Eye (tissue), 1 donor: ENCODE measurements at places on chromosomes 12 and 14.
A peak's percentile ranks its signal among the peaks of the same experiment; 100 is the strongest.

DNA sequence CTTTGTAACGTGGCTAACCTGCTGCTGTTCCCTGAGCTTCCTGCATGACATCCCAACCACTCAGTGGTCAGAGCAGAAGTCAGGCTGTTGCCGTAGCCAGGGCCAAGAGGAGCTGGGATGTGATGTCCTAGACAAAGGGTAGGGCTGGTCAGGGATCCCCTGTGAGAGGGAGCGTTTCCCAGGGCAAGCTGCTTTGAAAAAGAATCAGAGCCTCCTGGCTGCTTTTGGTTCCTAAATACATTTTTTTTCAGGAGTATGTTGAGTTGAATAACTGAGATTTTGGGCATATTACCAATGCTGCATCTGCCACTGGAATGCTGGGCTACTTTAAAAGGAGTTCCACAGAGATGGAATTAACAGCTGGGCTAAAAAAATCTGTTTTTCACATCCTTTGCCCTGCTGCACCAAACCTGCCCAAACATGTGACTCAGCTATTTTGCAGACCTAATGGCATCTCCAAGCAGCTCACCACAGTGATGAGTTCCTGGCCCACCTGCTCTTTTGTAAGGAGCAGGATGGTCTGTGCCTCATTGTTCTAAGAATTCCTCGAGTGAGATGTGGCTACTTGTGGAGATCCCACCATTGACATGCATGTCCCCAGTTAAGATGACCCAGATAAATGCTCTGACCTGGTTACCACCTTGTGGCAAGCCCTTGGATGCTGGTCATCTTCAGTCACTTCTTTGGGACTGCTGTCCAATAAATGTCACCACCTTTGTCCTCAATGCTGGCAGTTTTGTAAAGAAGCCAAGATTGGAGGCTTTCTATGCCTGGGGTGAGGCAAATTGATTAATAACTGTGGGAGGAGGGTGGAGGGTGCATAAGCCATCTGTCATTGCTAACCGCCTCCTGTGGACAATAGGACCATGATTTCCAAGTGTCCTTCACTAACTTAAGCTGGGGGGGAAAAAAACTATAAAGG is 24.1 kb downstream of the ANKRD13A start:
- DNase-seq: peak; percentile 47

DNA sequence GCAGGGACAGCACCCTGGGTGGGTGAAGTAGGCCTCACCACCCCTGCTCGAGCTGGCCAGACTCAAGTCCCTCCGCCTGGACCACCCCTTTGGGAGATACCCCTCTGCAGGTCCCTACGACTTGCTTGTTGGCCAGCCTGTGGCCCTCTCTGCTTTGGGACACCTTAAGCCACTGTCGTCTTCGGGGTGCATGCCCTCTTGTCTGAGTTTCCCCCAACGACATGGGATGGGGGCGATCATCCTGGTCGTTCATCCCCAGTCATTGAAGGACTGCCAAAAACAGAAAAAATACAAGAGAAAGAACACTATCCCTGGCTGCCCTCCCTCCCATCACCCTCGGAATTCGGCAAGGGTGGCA is 151.1 kb downstream of the DPF3 start:
- DNase-seq: no peak

DNA sequence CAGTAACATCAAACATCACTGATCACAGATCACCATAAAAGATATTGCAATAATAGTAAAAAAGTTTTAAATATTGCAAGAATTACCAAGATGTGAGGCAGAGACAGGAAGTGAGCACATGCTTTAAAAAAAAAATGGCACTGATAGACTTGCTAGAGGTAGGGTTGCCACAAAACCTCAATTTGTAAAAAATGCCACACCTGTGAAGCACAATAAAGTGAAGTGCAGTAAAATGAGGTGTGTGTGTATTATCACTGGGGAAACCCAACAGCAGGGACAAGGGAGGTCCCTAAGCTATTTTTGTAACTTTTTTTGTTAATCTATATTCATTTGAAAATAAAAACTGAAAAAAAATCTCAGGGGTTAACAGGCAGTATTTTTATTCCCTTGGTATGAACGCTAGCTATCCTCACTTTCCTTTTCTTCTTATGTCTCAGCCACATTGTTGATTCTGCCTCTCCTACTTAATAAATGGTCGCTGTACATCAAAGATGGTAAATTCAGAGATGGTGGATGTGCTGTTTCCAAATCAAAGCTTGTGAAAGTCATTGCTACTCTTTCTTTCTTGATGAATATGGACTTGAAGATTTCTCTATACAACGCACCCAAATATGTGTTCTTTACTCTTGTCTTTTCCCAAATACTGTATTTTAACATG is 14.0 kb upstream of the KLRD1 start:
- no peak for DNase-seq

- DNase-seq: no peak
Measured at GRCh38 chr14:94114589-94115057, 4.1 kb downstream of the IFI27 start.

DNA sequence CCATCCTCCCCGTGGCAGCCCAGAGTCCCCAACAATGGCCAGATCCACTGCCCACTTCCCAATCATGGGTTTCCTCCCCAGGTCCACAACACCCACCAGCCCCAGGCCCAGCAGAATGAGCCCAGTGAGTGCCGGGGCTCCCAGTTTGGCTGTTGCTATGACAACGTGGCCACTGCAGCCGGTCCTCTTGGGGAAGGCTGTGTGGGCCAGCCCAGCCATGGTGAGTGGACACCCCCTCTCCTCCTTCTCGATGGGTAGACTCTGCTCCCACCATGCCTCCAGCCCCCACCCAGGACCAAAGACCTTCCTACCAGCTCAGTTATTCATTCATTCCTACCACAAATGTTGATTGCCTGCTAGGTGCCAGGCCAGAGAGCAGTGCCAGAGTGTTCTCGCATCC is 23.8 kb downstream of the PAPLN start:
- DNase-seq: no peak

- DNase-seq: peak; percentile 89
Measured at GRCh38 chr12:57611108-57611826, at the start of gene ARHGEF25. Gene ARHGEF25 (plus strand): TSS chr12:57611435. CDS start chr12:57611895, 460 bp downstream.

GRCh38 chr14:22305607-22306006 is 283.4 kb downstream of the DAD1 start:
- DNase-seq: no peak

GRCh38 chr12:90311561-90311960 is 602.9 kb upstream of the ATP2B1 start:
- DNase-seq: peak; percentile 43

DNA sequence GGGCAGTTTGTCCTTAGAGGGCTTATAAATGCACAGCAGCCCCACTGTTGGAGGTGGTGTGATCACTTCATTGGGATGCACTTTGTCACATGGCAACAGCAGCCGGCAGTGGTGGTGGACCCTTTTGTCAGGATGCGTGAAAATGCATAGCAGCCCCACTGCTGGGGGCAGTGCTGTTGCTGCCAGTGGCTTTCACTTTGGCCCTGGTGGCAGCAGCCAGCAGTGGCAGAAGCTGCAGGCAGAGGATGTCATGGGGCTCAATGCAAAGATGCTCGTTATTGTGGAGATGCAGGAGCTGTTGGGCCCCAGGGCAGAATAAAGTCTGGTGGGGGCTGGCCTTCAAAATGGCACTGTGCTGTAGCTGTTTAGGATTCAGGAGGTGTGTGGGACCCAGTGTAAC is 173.0 kb upstream of the DAAM1 start:
- DNase-seq: no peak

- DNase-seq: no peak
Measured at GRCh38 chr14:102570334-102570995, 22.0 kb upstream of the RCOR1 start.

DNA sequence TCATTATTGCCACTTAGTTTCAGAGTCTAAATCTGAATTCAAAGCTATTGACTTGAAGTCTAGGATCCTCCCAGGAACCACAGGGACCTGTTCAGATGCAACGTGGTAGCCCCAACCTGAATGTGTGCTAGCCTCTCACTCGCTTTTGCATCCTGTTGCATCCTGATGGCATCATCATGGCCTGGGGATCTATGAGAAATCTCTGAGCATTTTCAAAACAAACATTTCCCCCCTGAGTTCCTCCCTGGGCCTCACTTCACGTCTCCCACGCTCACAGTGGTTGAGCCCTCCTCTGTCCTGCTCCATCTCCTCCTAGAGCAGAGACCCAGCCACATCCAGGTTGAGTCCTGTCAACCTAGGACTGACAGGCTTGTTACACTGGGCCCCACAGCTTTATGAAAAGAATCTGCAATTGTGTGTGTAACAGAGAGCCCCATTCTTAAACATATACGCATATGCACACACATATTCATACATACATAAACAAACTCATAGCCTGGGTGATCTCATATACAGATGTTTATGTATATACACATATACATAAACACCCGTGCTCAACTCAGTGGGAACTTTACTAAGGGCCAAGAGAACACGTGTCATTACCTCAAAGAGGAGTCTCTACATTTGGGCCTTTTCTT is 5.4 kb upstream of the KRT72 start:
- no peak for DNase-seq

DNA sequence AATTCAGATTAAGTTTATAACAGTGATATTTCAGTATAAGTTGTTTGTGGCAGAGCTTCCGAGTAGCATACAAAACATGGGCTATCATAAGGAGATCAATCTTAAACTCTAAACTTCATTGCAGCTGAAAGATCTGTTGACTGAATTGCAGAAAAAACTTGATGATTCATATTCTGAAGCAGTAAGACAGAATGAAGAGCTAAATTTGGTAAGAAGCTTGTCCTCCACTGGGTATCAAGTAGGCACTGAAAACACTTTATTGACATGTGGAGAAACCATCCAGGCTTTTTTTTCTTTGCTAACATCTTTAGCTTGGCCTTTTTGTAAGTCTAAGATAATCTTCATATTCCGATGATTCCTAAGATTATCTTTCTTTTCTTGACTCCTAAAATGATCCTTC is 93.0 kb downstream of the KTN1 start:
- no peak for DNase-seq

GRCh38 chr14:102754370-102755262 is 22.6 kb upstream of the TRAF3 start:
- DNase-seq: no peak

DNA sequence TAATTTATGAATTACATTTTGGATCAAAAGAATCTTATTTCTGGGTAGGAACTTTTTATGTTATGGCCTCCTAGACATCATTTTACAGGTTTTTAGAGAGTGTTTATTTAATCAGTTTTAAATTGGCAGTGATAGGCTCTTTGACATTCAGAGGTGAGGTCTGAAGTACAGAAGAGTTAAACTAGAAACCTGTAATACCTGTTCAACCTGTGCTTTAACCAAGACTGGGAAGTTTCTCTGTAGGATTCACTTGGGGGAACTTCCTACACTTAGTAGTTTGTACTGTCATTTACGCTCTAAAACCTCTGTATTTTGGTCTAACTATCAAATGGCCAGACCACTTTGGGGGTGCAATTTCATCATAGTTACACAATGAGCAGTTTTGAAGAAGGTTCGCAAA is 35.9 kb downstream of the PLEKHA5 start:
- DNase-seq: no peak

- no peak for DNase-seq
Measured at GRCh38 chr12:52206304-52207040, 14.7 kb upstream of the KRT80 start.

GRCh38 chr14:99660794-99661193 is 15.9 kb downstream of the HHIPL1 start:
- no peak for DNase-seq

DNA sequence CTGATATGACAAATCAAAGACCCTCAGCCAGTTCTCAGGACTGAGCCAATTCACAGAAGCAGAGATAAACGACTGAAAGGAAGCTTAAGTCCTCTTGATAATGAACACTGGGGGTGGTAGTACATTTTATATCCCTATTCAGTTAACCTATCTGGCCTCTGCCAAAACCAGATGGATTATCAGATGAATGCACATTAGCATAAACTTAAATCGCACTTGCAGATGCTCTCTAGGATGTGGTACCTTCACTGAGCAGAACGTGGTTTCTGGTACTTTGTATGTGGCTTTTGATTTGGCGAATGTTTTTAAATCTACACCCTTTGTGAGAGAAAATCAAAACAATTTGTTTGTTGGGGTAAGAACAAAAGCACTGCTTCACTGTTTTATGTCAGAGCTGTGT is 21.1 kb upstream of the TAS2R14 start:
- DNase-seq: no peak

GRCh38 chr14:101977311-101978071 is 13.1 kb downstream of the DYNC1H1 start:
- no peak for DNase-seq

DNA sequence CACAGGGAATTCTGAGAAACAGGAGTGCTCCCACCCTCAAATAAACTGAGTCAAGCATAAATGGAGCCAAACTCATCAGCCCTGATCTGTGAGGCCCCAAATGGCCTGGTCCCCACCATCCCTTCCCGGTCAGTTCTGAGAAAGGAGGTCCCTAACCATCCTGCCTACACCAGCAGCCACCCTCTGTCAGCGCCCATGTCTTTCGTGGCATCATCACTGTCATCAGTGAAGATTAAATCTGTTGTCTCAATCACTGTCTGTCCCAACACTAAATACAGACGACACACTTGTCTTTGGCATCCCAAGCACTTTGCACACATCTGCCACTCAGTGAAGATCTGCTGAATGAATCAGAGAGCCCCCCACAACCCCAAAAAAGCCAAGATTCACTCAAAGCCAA is 22.4 kb downstream of the VPS37B start:
- DNase-seq: no peak

DNA sequence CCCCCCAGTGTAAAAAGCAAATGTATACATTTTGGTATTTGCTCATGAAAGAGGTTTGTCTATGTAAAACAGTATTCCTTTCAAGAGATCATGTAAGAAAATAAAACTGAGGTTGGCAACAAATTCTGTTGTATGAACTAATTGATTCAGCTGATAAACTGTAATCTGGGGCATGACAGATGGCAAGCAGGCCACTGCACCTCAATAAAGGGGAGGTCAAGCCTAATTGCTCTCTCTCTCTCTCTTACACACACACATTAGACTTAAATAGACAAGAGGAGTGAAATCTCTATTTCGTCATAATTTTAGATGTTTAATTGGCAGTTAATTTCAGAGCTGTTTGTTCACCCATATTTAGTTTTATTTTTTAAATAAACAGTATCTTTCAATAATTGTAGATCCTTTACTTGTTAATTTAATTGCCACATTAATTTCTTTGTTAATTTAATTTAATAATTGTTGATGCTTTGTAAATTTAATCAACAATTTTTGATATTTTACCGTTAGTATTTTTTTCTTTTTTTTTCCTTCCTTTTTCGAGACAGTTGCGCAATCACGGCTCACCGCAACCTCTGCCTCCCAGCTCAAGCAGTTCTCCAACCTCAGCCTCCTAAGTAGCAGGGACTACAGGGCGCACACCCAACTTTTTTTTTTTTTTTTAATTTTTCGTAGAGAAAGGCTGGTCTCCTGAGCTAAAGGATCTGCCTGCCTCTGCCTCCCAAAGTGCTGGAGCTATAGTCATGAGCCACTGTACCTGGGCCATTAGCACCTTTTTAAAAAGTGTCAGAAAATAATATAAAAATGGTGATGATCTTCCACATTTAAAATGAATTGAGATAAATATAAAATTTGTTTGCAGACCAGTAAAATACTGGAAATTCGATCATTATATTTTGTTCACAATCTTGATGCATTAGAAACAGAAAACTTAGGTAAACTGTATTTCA is 577.7 kb downstream of the SLC16A7 start:
- DNase-seq: peak; percentile 86

- DNase-seq: no peak
Measured at GRCh38 chr14:38107216-38107631, 100.5 kb upstream of the SSTR1 start.

GRCh38 chr12:114588061-114588460 is 95.9 kb downstream of the TBX3 start:
- no peak for DNase-seq

GRCh38 chr14:20997564-20997963 is 1.5 kb upstream of the SLC39A2 start:
- DNase-seq: no peak

GRCh38 chr14:68958553-68958952 is 20.5 kb downstream of the ACTN1 start:
- no peak for DNase-seq

GRCh38 chr12:64178122-64178521 is 44.0 kb downstream of the KICS2 start:
- no peak for DNase-seq
